NCI-H1092 treated with DMSO at 0.1 percent for 48 hours (cell line): ENCODE measurements at places on chromosomes 4 and X.

GRCh38 chrX:74259885-74260491 lies 44.0 kb upstream of the ZCCHC13 start:
- DNase-seq, result no peak

DNA sequence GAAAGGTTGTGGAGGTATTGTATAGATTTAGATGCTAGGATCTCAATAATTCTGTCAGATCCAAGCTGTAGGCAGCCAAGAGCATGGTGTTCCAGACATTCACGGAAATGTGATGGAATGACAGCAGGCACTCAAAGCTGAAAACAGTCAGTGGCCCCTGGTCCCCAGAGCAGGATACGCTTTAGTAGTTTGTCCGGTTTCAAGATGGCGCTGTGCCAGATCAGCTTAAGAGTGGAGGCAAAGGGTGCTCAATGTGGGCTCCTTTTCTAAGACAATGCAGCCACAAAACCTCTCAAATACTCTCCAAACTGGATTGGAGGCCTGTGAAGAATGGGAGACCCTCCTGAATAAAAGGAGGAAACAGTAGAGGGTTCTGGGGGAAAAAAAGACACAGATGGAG lies 291.2 kb upstream of the HS3ST1 start:
- no peak for DNase-seq

DNA sequence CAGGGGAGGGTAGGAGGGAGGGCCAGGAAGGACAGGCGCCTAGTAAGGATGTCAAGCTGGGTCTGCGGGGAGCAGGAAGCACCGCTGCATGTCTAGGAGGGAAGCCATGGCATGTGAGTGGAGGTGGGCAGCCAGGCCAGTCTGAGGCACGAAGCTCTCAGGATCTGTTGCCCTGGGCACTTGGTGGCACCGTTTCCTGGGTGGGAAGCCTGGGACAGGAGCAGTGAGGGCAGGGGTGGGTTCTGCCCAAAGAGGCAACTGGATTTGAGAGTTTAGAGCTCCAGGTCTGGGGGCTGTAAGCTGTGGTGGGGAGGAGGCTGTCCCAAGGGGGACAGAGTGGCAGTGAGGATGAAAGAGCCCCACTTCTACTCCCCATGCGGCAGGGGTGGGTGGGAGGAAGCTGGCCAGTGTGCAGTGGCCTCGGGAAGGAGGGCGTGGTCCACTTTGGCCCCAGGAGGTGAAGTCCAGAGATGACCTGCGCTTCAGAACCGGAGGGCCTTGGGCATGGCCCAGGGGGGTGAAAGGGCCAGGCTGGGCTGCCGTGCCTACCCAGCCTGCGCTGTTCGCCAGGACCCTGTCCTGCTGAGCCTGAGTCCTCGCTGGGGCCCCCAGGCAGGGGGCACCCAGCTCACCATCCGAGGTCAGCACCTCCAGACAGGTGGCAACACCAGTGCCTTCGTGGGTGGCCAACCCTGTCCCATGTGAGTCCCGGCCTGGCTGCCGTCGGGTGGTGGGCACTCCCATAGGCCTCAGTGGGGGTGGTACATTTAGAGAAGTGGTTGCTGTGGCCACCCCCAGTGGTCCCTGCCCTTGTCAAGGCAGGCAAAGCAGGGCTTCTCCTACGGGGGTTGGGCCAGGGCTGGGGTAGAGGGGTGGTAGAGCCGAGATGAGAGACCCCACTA lies 8.3 kb upstream of the SRPK3 start:
- DNase-seq, result no peak

DNA sequence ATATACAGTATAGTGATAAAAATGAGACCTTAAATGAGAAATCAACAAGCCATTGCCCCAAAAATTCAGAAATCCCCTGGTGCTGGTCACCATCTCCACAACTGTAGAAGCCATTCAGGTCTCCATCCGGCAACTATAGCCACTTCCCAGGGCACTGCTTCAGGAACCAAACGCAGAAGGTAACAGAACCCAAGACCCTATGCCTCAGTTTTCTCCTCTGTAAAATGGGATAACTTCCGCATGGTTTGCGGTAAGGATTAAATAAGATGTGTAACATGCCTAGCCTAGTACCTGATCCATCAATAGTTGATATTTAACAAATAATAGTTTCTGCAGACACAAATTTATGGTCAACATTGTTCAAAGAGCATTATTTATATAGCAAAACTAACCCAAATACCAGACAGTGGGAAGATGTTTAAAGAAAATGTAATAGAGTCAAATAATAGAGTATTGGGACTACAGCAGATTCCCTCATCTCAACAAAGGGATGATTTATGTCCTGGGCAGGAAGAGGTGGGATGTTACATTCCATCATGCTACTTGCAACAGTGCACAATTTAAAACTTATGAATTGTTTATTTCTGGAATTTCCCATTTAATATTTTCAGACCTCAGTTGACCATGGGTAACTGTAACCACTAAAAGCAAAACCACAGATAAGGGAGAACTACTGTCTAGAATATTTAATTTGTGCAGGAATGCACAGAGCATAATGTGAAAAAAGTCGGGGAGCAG lies 30.0 kb downstream of the IRF2 start:
- no peak for DNase-seq

- peak; percentile 28 for DNase-seq
These were observed 37.7 kb upstream of the RAB33B start for GRCh38 chr4:139416073-139416673.

- no peak for DNase-seq
These were observed 214.8 kb downstream of the CRLF2 start for GRCh38 chrX:997631-998137.

- no peak for DNase-seq
These were observed 149.7 kb downstream of the RRAGB start for GRCh38 chrX:55867181-55867651.

DNA sequence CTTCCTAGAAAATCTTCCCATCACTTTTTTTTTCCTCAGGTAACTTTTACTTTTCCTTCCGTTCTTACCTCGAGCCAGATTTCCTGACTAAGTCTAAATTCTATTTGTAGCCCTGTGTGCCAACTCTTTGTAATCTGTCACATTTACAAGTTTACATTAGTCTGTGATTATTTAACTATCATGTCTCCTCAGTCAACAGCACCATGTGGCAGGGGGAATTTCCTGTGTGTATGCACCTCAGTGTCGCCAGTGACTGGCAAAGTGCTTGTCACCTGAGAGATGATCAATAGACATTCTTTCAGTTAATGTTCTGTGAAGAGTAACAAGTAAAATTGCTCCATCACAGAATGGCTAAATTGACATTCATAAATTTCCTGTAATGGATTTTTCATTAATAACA lies 468.5 kb downstream of the PDGFC start:
- no peak for DNase-seq

GRCh38 chrX:45003085-45003484 lies 130.1 kb downstream of the KDM6A start:
- DNase-seq, result no peak
